Gastrocnemius medialis (tissue), 4 donors: ENCODE measurements at places on chromosomes 11 and 22. TPM values are rescaled to one million over a fixed set of nuclear protein-coding genes. Genes with fewer than 3 reads are reported as not detected.

DNA sequence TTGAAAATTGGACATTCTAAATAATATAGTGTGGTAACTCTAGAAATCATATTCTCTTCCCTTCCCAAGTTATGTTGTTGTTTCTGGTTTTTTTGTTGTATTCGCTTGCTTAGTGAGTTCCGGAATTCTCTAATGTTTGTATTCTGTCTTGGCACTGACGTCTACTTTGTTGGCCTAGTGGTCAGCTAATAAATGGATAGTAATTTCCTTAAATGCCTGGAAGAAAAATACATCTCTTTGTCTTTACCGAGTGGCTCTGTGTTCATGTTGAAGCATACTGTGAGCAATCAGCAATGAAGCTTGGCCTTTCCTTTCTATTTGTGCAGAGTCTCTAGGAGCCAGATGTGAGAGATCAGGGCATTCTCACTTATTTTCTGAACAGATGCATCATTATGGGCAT, 1225.7 kb downstream of the JRKL start:
- H3K36me3 ChIP-seq: no peaks in the 10 kb centered on the region
- no peak overlapping the region for H3K4me3 ChIP-seq
- no peak overlapping the region for H3K27ac ChIP-seq
- no peaks in the 10 kb centered on the region for H3K4me1 ChIP-seq

ZP1 gene
- not detected for total RNA-seq

MOGAT2 gene
- total RNA-seq: 0.66 TPM

GRCh38 chr22:49524362-49524761, 303.3 kb downstream of the BRD1 start:
- H3K27me3 ChIP-seq: no peaks in the 10 kb centered on the region
- no peak overlapping the region for H3K4me3 ChIP-seq
- no peak overlapping the region for H3K27ac ChIP-seq
- H3K36me3 ChIP-seq: no peaks in the 10 kb centered on the region
- DNase-seq: no peak

RNF169 gene
- 21.5 TPM for total RNA-seq

DNA sequence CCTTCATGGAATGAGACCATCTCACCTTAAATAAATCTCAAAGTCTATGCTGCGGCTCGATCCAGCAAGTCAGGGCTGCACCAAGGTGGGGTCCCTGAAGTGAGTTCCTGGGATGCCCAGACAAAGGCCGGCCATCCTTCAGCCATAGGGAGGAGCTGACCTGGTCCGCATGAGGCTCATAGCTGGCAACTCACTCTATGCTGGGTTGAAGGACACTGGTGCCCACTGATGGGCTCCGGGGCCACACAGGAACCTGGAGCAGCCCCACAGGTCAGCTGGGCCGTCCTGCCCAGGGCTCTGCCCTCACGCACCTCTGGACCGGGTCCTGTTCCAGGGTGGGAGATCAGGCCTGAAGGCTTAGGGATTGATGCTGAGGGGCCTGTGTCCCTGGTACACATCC, 1339.3 kb downstream of the TBC1D22A start:
- no peak overlapping the region for H3K27ac ChIP-seq
- no peaks in the 10 kb centered on the region for H3K27me3 ChIP-seq
- H3K4me3 ChIP-seq: no peak overlapping the region

DNA sequence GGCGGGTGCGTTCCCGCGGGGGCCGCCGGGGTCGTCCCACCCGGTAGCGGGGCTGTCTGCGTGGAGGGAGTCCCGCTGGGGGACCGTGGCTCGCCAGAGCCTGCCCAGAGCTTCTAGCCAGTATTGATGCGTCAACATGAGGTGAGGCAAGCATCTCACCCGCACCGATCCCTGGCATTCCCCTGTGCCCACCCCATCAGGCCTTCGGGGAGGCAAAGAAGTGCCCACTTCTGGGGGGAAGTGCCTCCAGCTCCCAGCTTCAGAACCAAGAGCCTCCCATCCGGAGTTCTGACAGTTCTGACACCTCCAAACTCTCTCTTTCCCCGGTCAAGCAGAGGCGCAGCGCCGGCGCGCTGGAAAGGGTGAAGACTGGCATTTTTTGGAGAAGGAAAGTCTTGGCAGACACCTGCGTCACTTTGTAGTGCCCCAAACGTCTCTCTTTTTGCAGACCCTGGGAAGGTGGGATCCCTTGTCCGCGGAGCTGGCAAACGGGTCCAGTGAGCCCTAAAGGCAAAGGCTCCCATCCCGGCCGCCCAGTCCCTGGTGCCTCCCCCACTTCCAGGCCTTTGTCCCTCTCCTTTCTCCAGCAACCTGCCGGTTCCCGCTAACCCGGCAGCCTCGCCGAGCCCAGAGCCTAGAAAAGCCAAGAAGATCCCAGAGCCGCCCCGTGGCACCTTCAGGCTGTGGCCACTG, 3.2 kb upstream of the PAX6 start:
- H3K36me3 ChIP-seq: no peaks in the 10 kb centered on the region
- H3K27ac ChIP-seq: no peak overlapping the region
- H3K27me3 ChIP-seq: peaks cover 100% of the 10 kb centered on the region
- peak overlapping the region; percentile 43 for H3K4me3 ChIP-seq

- no peak for DNase-seq
- no peak overlapping the region for H3K27ac ChIP-seq
- H3K4me3 ChIP-seq: no peak overlapping the region
- no peaks in the 10 kb centered on the region for H3K36me3 ChIP-seq
These were observed 1310.1 kb upstream of the RAG2 start for GRCh38 chr11:37908219-37908548.

GRCh38 chr22:22825213-22825593, 62.4 kb upstream of the IGLL5 start:
- no peaks in the 10 kb centered on the region for H3K4me1 ChIP-seq
- no peak overlapping the region for H3K4me3 ChIP-seq
- no peaks in the 10 kb centered on the region for H3K27me3 ChIP-seq
- no peak overlapping the region for H3K27ac ChIP-seq

- H3K4me3 ChIP-seq: no peak overlapping the region
- H3K36me3 ChIP-seq: no peaks in the 10 kb centered on the region
- no peak for DNase-seq
- H3K27ac ChIP-seq: no peak overlapping the region
- peaks cover 24% of the 10 kb centered on the region for H3K4me1 ChIP-seq
These were observed 94.5 kb downstream of the CADM1 start for GRCh38 chr11:115409691-115410220.

GAB4 gene
- not detected for total RNA-seq

PKNOX2 gene
- total RNA-seq: 11.7 TPM

DNA sequence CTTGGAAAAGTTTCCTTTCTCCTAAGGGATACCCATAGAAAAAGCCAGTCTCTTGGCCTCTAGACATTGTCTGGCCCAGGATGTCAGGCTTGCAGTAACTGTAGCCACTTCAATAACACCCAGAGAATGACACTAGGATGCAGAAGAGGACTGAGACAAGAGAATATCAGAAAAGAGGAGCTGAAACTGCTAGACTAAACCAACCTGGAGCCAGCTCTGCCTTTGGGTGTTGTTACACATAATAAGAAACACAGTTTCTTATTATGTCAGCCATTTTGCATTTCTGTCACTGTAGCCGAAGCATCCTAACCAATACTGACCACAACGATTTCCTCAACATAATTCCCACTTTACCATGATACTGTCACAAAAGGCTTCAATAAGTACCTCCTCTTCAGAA, 72.2 kb upstream of the RCN1 start:
- no peak for DNase-seq
- H3K36me3 ChIP-seq: no peaks in the 10 kb centered on the region
- no peaks in the 10 kb centered on the region for H3K4me1 ChIP-seq
- no peak overlapping the region for H3K4me3 ChIP-seq
- H3K27me3 ChIP-seq: no peaks in the 10 kb centered on the region

DNA sequence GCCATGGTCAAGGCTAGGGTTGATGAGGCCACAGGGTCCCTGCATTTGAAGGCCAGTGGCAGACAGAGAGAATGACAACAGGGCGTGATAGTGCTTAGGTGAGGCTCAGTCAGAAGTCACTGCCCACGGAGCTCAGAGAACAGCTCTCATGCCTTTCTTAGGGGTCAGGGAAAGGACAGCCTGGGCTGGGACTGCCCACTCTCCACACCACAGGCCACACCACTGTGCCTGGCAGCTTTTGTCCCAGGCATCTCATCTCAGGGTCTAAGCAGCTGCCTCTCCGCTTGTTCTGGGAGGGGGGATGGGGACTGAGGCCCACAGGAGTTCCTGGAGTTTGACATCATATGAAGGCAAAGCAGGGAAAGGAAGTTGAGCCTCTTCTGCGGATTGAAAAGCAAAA, 150.2 kb upstream of the B3GAT1 start:
- H3K36me3 ChIP-seq: no peaks in the 10 kb centered on the region
- H3K27me3 ChIP-seq: no peaks in the 10 kb centered on the region
- H3K4me1 ChIP-seq: no peaks in the 10 kb centered on the region
- H3K27ac ChIP-seq: no peak overlapping the region
- no peak overlapping the region for H3K4me3 ChIP-seq

DNA sequence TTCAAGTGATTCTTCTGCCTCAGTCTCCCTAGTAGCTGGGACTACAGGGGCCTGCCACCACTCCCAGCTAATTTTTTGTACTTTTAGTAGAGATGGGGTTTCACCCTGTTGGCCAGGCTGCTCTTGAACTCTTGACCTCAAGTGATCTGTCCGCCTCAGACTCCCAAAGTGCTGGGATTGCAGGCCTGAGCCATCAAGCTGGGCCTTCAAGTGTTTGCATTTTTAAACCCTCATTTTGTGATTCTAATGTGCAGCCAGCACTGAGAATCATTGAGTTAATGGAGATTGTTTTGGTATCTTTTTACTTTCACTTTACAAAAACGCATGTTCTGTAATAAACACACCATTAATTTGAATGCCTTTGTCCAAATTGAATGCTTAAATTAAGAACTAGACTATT, 3.4 kb downstream of the TYR start:
- H3K27me3 ChIP-seq: no peaks in the 10 kb centered on the region
- no peak overlapping the region for H3K27ac ChIP-seq
- H3K4me3 ChIP-seq: no peak overlapping the region
- DNase-seq: no peak
- no peaks in the 10 kb centered on the region for H3K36me3 ChIP-seq

- H3K36me3 ChIP-seq: no peaks in the 10 kb centered on the region
- no peak overlapping the region for H3K4me3 ChIP-seq
- no peak overlapping the region for H3K27ac ChIP-seq
These were observed 2.3 kb downstream of the CASTOR1 start for GRCh38 chr22:30286813-30287647.

ASCL2 gene
- not detected for total RNA-seq

GRCh38 chr22:20206709-20207215, 55.9 kb upstream of the CCDC188 start:
- peak overlapping the region; percentile 79 for H3K27ac ChIP-seq
- no peaks in the 10 kb centered on the region for H3K36me3 ChIP-seq
- DNase-seq: no peak
- H3K4me3 ChIP-seq: peak overlapping the region; percentile 56
- no peaks in the 10 kb centered on the region for H3K27me3 ChIP-seq

SULT4A1 gene
- not detected for total RNA-seq

PARVG gene
- total RNA-seq: 1.8 TPM

DNA sequence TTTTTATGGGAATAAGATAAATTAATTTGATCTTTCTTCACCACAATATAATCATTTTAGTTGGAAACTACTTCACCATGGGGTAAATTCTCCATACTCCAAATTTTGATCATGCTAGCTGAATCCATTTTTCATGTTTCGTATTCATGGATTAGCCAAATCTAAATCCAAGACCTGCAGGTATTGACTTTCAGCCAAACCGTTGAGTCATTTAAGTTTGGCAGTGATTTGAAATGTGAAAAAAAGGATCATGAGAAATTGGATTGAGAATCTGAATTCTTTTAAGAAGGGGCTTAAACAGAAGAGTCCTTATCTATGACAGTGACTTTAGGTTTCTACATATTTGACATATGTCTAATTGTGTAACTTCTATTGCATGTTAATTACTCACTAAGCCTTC, 5.3 kb downstream of the GAS2 start:
- no peak for DNase-seq
- H3K4me1 ChIP-seq: peaks cover 38% of the 10 kb centered on the region
- H3K4me3 ChIP-seq: no peak overlapping the region
- H3K27ac ChIP-seq: peak overlapping the region; percentile 70
- H3K36me3 ChIP-seq: no peaks in the 10 kb centered on the region
- H3K27me3 ChIP-seq: no peaks in the 10 kb centered on the region

DNA sequence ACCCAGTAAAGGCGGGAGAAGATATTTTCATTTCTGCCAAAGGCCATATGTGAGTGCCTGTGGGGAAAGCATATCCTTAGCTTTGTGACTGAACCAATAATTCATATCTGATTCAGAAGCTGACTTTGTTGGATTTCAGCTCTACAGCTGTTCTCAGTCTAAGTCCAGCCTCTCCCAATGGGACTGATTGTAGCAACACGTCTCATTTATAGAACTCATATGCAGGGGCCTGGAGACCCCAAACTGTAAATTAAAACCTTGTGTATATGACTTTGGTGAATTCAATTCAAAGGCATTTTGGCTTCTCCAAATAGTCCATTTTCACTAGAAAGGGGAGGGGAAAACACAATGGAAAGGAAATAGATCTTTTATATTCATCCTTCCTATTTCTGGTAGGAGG, 250.4 kb upstream of the SORL1-AS1 start:
- no peak overlapping the region for H3K27ac ChIP-seq
- H3K36me3 ChIP-seq: no peaks in the 10 kb centered on the region
- H3K4me1 ChIP-seq: no peaks in the 10 kb centered on the region
- H3K4me3 ChIP-seq: no peak overlapping the region
- no peak for DNase-seq
- H3K27me3 ChIP-seq: no peaks in the 10 kb centered on the region

TPBGL gene
- total RNA-seq: not detected

DNA sequence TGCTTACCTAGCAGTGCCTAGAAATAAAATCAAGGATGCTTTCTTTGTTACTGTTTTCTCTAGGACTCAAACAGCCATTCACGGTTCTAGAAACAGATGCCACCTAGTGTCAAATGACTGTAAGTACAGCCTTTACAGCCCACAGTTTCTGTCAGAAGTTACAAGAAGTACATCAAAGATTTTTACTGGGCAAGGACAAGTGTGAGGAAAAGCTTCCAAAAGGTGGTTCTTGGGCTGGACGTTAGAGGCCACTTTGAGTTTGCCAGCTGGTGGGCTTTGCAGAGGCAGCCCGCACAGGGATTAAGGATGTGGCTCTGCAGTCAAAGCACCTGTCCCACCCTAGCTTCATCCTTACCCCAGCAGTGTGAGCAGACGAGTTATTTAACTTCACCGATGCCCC, 6.9 kb downstream of the KMT5B start:
- H3K36me3 ChIP-seq: no peaks in the 10 kb centered on the region
- H3K27me3 ChIP-seq: no peaks in the 10 kb centered on the region
- no peak overlapping the region for H3K4me3 ChIP-seq

DNA sequence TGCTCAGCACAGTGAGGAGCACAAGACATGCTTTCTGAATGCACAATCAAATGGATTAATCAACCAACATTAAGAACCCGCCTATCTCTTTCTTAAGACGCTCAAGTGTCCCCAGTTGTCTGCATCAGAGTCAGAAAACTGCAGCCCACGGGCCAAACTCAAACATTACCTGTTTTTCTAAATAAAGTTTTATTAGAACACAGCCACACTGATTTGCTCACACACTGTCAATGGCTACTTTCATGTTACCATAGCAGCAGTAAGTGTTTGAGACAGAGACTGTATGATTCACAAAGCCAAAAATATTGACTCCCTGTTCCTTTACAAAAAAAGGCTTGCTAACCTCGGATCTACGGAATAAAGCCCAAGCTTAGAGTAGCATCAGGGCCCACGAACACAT, 49.0 kb upstream of the ISX start:
- H3K27ac ChIP-seq: no peak overlapping the region
- no peaks in the 10 kb centered on the region for H3K4me1 ChIP-seq
- H3K27me3 ChIP-seq: peaks cover 3% of the 10 kb centered on the region
- no peak overlapping the region for H3K4me3 ChIP-seq
- DNase-seq: no peak
- no peaks in the 10 kb centered on the region for H3K36me3 ChIP-seq
